Head of caudate nucleus (tissue), 42 donors: ENCODE measurements at places on chromosomes 16 and 17.

DNA sequence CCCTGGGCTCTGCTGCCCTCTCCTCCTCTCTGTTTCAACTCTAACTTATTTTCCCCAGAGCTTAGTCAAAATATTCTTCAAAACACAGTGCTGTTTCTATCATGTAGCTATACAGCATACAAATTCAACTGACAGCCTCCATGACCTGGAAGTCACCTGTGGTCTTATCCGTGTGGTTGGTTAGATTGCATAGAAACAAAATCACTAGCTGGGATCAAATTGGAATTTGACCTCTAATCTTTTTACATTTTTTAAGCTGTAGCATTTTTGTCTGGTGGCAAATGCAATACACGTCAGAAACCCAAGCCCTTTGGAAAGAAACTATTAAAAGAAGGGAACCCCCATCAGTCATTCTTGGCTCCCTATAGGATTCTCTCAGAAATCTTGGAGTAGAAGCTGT, 57.3 kb downstream of the ABCC12 start:
- no peak for DNase-seq

GRCh38 chr16:79154086-79154485, 446.5 kb downstream of the MAF start:
- DNase-seq = no peak

- DNase-seq = no peak
Measured at GRCh38 chr16:86528061-86528929, 18.0 kb downstream of the FOXF1 start.

DNA sequence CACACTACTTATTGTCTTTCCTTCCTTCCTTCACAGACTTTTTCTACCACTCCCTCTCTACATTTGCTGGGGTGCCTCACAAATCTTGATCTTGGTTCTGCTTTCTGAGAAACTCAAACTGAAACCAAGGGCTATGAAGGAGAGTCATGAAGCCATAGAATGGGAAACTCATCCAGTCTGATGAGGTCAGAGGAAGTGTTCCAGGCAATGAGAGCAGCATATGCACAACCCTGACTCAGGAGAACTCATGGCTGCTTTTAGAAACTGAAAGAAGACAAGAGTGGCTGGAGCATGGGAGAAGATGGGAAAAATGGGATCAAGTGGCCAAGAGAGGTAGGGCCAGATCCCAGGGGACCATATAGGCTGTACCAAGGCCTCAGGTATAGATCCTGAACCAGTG, 130.0 kb upstream of the TOX3 start:
- DNase-seq = no peak

DNA sequence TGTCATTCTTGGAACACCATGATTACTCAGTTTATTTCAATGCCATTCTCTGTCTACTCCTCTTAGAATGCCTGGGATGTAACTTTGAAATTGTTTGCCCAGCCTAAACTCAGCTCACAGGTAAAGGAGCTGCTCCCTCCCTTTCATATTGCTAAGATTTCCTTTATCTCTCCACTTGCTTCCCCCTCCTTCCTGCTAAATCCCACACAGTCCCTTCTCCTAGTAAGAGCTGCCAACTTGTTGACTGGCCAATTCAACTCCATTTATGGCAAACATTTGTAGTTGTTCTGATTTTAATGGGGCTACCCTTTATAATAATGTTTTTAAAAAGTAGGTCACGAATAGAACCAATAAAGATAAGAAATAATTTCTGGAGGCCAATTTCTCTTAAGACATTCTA, 146.1 kb downstream of the SKAP1 start:
- DNase-seq = no peak

- DNase-seq = no peak
Measured at GRCh38 chr17:66840061-66840460, 5.1 kb downstream of the CACNG5 start.

DNA sequence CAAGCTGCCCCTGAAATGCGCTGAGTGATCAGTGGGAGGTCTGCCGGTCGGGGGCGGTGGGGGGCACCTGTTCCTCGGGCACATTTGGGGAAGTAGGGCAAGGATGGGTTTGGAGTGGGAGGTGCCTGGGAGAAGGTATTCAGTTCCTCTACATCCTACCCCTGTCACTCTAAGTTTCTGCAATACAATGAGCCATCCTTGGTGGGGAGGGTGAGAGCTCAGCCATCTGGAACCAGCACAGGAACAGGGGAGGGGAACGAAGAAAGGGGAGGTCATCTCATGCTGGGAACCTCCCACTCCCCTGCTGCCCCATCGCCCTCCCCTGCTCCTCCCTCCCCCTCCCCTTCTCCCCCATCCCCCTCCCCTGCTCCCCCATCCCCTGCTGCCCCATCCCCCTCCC, 4.2 kb downstream of the DPH1 start:
- no peak for DNase-seq

- no peak for DNase-seq
Measured at GRCh38 chr17:55722742-55723487, at the start of gene TMEM100. TSS of gene TMEM100 (minus strand) at chr17:55722864. CDS start at chr17:55721070, 1,794 bp downstream.

GRCh38 chr16:75019007-75019406, 20.2 kb downstream of the ZNRF1 start:
- DNase-seq = no peak

- peak; percentile 43 for DNase-seq
Measured at GRCh38 chr16:88941913-88942909, 34.8 kb downstream of the CBFA2T3 start.

DNA sequence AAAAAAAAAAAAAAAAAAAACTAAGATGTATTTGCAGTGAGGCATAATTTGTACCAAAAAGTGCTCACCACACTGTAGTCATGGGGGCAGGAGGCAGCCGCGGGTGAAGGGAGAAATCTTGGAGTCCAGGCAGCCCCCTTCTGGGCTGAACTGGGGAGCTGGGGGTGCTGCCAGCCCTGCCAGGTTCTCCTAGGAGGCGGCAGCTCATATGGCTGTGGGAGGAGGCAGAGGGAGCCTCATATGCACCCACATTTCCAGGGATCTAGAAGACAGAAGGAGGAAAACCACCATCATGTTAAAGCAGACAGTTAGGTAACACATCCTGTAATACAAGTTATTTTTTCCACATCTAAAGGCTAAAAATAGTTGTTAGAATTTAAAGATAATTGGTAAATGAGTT, 16.3 kb downstream of the MAPT start:
- no peak for DNase-seq
